Right ventricle myocardium superior (tissue), 1 donor: ENCODE measurements at places on chromosomes 12 and 14.

DNA sequence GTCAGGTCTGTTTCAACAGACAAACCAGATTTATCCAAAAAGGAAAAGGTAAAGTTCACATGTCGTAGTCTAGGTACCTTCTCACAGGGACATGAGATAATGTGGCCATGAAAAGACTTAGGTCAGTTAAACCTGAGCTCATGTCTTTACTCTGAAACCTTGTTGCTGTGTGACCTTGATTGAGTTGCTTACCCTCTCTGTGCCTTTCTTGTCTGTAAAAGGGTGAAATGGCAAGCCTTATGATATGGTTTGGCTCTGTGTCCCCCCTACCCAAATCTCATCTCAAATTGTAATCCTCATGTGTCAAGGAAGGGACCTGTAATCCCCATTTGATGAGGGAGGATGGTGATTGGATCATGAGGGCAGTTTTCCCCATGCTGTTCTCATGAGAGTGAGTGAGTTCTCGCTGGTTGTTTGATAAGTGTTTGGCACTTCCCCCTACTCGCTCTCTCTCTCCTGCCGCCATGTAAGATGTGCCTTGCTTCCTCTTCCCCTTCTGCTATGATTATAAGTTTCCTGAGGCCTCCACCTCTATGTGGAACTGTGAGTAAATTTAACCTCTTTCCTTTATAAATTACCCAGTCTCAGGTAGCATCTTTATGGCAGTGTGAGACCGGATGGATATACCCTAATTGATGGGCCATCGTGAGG is 299.8 kb downstream of the ADGRD1 start:
- DNase-seq: no peak

- no peak for DNase-seq
Measured at GRCh38 chr12:70080566-70080965, 162.7 kb upstream of the CNOT2 start.

DNA sequence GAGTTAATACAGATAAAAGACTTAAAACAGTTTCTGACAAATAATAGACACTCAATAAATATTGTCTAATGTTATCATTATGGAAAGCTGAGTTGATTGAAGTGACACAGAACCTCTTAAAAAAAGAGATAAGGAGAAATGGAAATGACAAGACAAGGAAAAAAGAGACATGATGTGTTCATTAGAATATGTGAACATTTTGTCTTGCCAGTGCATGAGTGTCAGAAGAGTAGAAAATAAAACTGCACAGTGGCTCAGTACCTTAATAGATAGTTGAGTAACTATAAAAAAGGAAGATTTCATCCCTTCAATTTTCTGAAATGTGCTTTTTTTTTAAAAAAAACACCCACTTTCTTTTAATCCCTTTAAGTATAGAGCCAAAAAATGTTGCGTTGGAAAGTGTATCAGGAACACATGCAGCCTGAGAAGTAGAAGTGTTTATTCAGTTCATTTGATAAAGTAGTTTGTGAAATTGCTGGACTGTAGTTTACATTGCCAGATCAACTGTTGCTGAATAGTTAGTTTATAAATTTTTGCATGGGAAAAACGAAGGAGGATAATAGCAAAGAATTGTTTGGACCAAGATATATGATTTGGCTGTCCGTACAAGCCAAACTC is 56.6 kb upstream of the ACSS3 start:
- DNase-seq: no peak

DNA sequence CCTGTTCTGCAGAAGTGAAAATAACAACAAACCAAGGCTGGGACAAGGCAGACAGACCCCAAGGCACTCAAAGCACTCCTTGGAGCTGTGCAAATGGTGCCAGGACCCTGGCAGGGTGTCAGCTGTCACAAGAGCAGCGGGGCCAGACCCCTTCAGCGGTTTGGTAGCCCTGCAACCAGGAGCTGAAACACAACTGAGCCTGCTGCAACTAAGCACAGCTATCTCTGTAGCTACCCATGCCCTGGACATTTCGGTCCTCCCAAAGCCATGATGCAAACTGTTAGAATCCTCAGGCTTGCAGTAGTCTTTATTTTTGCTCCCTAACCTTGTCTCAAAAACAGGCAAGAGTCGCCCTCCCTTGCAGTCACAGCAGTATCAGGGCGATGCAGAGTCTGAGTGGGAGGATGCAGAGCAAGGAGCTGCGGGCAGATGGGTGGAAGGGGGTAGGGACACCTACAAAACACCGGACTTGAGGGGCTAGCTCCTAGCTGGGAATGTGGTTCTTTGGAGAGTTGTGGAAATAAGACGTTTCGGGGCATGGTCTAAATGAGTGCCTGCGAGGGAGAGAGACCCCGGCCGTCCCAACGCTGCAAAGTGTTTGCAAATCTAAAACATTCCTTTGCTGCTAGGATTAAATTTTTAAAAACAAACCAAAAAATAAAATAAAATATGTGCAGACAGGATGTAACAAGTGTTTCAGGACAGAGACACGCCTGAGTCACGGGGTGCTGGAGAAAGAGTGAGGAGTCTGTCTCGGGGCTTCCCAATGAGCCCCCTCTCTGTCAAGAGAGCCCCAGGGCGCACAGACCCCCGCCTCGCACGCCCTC is 1.0 kb downstream of the NUAK1 start:
- no peak for DNase-seq

DNA sequence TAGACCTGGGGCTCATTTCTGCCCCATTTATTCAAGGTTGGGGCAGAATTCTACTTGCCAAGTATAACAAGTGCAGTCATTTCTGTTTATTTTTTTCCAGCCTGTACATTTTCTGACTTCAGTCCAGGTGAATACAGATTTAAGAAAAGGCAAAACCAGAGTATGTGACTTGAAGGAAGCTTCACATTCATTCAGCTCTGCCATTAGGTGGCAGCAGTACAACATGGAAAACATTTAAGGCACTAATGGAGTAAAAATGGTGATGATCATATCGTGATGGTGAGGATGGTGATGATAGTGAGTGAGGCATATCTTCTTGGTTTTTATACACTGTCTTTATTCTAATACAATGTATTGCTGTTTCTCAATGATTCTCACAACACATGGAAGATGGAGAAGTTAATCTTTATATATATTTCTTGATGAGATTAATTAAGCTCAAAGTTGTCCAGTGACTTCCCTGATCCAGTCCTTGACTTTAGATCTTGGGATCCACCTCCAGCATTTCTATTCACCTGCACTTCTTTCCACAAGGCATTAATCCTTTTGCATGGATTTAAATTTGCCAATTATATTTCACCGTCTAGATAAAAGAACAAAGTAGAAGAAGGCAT is 176.7 kb upstream of the SEL1L start:
- no peak for DNase-seq
